Activated naive CD4-positive, alpha-beta T cell treated with anti-CD3 and anti-CD28 coated beads, Interleukin-2, amount 10 ng/mL, durations not matched to agents 7 days and 5 days (primary cell): ENCODE measurements at places on chromosomes 4 and X.

DNA sequence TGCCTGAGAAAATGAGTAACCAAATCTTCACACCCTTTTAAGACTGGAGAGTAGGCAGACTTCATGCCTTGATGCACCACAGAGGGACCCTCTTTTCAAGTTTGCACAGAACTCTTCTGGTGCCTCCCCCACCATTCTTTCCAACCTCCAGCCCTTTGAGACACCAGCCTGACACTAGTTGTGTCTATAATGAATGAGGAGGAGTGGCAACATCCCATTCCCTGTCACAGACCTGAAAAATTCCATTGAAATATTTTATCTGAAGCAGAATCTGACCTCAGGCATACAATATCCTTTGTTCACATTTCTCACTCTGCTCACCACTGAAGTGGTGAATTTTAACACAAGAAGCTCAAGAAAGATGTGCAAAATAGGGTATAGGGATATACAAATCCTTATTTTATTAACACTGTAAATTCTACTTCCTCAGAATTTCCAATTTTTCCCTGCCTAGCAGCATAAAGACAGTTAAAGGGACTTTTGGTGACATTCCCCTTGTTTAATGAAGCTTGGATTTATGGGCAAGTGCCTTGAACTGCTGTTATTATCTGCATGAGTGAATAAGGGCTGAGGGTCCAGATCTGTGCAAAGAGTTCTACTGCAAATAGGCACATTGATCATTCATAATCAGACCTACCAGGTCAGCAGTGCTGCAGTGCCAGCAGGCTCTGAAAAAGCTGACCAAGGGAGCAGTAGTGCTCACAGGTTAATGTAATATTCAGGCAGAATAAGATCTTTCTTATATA, 149.9 kb upstream of the PAQR3 start:
- no peak for DNase-seq

GRCh38 chr4:149836546-149836945, 20.9 kb upstream of the IQCM start:
- no peak for DNase-seq

DNA sequence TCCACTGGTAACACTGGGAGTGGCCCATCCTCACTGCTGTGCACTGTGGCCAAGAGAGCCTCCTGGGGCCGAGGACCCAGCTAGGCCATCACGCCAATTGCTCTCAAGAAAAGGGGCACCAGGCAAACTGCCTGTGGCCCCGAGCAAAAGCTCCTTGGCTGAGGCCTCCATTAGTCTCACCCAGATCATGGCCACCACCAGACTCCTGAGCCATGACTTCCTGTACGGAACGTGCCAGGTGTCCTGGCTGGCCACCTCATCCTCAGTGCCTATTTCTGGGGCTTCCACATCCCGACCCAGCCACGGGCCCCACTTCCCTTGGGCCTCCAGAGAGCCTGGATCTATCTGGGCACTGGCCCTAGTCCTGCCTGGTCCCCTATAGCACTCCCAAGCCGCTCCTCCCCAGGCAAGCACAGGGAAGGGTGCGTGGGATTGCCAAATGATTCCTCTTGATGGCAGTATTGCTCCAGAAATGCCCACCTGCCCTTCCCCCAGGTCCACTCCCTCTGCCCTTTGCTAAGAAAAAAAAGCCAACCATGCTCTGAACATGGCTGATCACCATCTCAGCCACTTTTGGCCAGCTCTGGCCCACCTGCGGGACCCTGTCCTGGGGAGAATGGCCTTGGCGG, 212.6 kb upstream of the AGTR2 start:
- DNase-seq: no peak

DNA sequence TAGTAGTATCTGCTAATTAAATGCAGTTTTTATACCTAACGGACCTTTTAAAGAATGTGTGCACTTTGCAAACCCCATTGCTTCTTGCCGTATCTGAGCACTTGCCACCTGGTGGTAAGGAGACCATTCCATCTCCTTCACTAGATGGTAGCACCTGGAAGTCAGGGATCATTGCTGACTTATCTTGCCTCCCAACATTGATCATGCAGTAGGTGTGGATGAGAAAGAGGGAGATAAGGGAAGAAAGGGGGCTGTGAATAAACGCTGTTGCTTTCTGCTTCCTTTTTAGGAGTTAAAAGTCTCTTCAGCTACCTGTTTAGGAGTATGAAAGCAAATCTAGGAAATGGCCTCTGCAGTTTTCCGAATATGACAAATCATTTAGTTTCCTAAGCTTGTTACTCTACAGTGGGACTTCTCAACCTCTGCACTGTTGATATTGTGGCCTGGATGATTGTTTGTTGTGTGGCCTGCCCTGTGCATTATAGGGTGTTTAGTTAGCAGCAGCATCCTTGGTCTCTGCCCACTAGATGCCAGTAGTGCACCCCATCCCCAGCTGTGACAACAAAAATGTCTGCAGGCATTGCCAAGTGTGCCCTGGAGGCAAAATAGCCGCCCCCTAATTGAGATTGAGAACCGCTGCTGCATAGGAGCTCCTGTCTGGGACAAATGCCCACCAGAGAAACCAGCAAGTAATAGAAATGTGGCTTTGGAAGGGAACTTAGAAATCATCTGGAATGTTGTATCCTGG, 38.8 kb downstream of the GAB1 start:
- no peak for DNase-seq

GRCh38 chr4:67892253-67892652, 8.5 kb upstream of the TMPRSS11D start:
- DNase-seq: no peak
